Fibroblast of skin of left quadriceps (primary cell): ENCODE measurements at places on chromosomes 7 and 10.

GRCh38 chr7:142632271-142633134, 116.8 kb upstream of the PRSS1 start:
- peak; percentile 29 for DNase-seq

DNA sequence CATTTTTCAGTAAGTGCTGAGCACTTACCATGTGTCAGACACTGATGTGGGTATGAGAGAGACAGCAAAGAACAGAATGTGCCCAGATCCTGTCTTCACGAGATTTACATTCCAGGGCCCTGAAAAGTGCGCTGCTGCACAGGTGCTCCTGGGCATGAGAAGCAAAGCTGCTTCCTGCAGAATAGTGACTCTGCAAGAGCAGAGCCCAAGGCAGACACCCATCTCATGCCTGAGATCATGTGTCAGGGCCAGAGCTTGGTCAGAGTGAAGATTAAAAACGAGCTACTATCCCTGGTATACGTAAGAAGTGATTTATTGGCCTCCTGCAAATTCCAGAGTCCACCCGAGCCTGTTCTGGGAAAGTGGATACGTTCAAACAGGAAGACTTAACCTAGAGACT, 824.4 kb downstream of the GRID1 start:
- DNase-seq, result no peak

GRCh38 chr7:11831736-11832495, at the start of gene THSD7A:
THSD7A (minus strand) TSS chr7:11832198; CDS start chr7:11831946, 252 bp downstream.
- DNase-seq, result no peak

DNA sequence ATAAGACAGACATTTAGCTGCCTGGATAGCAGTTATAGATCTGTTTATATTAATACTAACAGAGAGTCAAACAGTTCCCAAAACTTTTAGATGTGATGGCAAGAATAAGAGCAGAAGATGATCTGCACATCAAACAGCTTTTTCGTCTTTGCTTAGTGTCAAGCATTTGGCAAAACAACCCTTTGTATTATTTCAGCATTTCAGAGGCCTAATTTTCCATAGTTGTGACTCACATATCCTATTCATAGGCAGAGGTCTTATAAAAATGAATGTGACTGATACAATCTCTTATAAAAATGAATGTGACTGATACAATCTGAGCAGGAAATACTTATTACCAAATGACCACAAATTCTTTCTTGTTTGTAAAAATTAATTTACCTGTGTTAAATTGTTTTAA, 71.2 kb downstream of the LRRTM3 start:
- DNase-seq, result no peak

GRCh38 chr10:128499956-128500355, 373.7 kb upstream of the MKI67 start:
- no peak for DNase-seq

- no peak for DNase-seq
Observed at GRCh38 chr7:51471981-51472296, 155.3 kb upstream of the COBL start.

DNA sequence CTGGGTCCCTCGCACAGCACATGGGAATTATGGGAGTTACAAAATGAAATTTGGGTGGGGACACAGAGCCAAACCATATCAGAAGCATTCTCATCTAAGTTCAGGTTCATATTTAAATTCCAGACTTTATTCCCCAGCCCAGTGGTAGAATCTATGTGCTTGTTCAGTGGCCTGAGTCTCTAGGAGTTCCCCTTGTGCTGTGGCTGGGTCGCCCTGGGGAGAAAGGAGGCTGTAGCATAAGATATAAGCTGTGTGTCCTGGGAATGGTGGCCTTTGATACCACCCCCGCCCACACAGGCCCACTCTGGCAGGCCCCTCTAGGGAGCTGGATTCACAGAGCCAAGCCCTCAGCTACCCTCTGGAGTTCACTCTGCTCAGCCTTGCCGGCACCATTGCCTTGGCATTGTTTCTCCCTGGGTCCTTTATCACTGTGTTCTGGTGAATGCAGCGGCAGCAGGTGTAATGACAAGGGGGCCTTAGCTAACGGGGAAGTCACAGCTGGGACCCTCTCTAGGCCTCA, 64.2 kb downstream of the MINDY4 start:
- DNase-seq, result no peak
